Bone marrow (tissue), 2 donors: ENCODE measurements at places on chromosomes 3 and 15.

- no peak for DNase-seq
These were observed 217.3 kb downstream of the SUCLG2 start for GRCh38 chr3:67437090-67437489.

- DNase-seq: no peak
These were observed 55.0 kb downstream of the CFAP20DC start for GRCh38 chr3:58994746-58995330.

DNA sequence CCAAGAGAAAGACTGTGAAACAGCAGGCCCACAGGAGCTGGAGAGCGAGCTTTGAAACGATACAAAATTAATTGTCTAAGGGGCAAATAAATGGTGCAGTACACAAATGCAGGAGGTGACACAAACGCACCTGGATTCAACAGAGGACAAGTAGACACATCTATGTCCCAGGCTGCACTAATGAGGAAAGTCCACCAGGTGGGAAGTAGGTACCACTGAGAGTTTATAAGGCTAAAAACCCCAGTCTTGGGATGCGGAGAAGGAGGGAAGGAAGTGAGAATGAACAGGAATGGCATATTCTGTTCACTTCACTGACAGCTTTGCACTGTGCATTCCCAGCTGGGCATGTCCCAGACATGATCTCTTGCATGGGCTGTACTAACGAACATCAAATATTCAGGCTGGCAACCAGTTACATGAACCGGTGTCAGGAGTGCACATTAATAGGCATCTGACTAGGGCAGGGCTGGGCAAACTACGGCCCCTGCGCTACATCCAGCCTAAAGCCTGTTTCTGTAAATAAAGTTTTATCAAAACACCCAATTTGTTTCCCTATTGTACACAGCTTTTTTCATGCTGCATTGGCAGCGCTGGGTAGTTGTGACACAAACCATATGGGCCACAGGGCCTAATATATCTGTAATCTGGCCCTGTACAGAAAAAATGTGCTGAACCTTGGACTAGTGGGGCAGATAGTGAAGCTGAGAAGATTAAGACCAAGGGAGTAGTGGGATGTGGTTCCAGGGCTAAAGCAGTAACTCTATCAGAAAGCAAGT lies 107.0 kb downstream of the IGF2BP2 start:
- DNase-seq: no peak

DNA sequence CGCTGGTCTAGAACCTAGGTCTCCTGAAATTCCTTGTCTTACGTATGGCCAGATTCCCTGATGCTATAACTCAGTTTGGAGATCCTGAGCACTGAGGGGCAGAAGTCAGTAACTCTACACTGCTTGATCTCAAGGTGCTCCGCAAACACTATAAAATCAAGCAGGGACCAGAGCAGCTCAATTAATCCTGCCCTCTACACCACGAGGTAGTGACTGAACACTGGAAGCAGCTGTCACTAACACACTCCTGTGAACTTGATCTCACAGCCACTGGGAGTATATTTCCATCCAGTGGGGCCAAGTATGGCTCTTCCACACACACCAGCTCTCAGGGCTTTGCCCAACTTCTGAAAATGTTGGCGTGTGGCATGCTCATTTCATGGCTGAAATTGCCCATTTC lies 51.0 kb downstream of the EDEM1 start:
- no peak for DNase-seq

- DNase-seq: no peak
These were observed 776.6 kb downstream of the ZNF385D start for GRCh38 chr3:20974396-20974795.

- DNase-seq: no peak
These were observed 7.5 kb downstream of the PSTPIP1 start for GRCh38 chr15:77002436-77002835.

GRCh38 chr3:171797265-171797679 lies 13.0 kb downstream of the PLD1 start:
- DNase-seq: no peak
